ENCODE measurements at places on chromosomes 4 and X. TPM values are rescaled to one million over a fixed set of nuclear protein-coding genes. Genes with fewer than 3 reads are reported as not detected.

GRCh38 chr4:106365613-106366012 is 3.0 kb downstream of the GIMD1 start:
- no peaks in the 10 kb centered on the region for H3K4me1 ChIP-seq
- no peak for DNase-seq
- H3K27ac ChIP-seq = no peak overlapping the region
- H3K4me3 ChIP-seq = no peak overlapping the region

DNA sequence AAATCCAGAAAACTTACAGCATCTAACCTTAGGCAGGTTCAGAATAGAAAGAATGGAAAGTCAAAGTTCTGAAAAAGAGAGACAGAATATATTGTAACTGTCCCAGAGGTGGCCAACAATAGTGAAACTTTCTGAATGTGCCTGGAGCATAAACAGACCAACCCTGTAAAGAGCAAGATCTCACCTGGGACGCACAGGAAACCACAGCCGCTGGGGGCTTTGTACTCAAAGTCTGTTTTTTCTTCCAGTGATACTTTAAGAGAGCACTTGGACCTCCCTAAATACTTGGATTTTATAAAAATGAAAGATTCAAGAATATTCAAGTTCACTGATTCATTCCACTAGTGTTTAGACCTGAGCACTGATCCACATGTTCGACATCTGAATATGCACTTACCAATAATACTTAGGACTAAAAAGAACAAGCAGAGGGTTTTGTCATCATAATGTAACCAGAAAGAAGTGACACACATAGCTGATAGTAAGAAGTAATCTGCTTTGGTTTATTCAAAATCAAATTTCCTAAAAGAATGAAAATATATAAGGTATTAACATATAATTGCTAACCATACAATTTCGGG is 35.3 kb downstream of the ARAP2 start:
- H3K36me3 ChIP-seq = peaks cover 35% of the 10 kb centered on the region
- H3K4me1 ChIP-seq = peaks cover 34% of the 10 kb centered on the region

DNA sequence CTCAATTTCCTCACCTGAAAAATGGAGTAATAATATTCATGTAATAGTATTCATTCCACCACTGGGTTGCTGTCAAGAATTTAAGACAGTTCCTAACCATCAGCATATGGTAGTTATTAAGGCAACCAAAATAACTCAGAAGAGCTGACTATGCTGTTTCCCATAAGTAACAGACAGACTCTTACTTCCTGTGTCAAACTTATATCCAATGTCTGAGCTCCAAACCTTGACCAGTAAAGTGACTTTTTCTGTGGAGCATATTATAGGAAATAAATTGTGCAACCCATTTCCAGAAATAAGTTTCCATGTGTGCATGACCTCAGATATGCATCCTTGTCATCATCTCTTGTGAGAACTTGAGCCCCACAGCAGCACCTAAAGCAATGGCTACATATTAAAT is 78.8 kb downstream of the HADH start:
- no peaks in the 10 kb centered on the region for H3K27me3 ChIP-seq
- DNase-seq = no peak
- H3K36me3 ChIP-seq = peaks cover 67% of the 10 kb centered on the region
- peaks cover 73% of the 10 kb centered on the region for H3K4me1 ChIP-seq
- no peak overlapping the region for H3K4me3 ChIP-seq

DNA sequence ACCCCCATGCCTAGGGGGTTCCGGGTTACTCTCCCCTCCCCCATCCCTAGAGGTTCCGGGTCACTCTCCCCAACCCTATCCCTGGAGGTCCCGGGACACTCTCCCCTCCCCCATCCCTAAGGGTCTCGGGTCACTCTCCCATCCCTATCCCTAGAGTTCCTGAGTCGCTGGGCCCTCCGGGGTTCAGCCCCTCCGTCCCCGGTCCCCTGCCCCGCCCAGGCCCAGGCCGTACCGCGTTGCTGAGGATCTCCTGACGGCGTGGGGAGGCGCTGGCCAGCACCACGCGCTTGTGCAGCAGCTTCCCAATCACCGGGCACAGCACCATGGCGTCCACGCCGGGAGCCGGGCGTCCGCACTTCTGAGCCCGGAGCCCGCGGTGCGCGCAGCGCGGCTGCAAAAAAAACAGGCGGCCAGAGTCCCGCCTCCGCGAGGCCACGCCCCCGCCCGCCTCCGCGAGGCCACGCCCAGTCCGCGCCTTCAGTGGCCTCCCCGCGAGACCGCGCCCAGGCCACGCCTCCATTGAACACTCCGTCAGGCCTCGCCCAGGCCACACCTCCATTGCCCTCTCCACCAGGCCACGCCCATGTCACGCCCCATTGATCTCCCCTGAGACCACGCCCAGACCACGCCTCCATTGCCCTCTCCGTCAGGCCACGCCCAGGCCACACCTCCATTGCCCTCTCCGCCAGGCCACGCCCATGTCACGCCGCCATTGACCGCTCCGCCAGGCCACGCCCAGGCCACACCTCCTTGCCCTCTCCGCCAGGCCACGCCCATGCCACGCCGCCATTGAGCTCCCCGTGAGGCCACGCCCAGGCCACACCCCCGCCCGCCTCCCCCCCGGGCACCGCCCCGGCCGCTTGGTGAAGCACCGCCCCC is at the start of gene ASMTL:
Gene ASMTL (minus strand): TSS at position 394 of the 879 bp plus-strand sequence. CDS start 69 bp downstream, at position 325.
- peaks cover 24% of the 10 kb centered on the region for H3K36me3 ChIP-seq
- H3K27ac ChIP-seq = peak within 1 kb of the TSS; percentile 92
- no peaks in the 10 kb centered on the region for H3K27me3 ChIP-seq
- H3K4me3 ChIP-seq = peak within 1 kb of the TSS; percentile 87

DNA sequence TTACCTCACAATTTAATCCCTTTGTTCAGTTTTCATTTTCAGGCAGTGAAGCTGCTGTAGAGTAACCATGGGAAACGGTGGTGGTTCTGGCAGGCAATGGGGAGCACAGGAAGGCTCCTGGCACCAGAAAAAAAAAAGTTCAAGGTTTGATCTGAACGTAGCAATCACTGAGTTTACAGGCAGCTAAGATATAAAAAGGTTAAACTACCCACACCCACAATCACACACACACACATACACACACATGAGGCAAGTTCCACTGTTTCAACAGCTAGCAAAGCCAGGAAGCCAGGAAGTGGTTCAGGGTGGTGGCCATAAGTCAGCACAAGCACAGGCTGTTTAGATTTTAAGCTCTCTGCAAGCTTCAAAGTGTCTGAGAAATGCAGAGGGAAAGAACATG is at the start of gene SULT1B1:
Gene SULT1B1 (minus strand): TSS at position 166 of the 400 bp plus-strand sequence. CDS start 5,403 bp downstream, outside the sequence.
- peaks cover 9% of the 10 kb centered on the region for H3K36me3 ChIP-seq
- H3K4me1 ChIP-seq = peaks cover 48% of the 10 kb centered on the region
- H3K27ac ChIP-seq = peak within 1 kb of the TSS; percentile 99
- peak; percentile 28 for DNase-seq

PARM1 gene
- 0.04 TPM for total RNA-seq

GRCh38 chrX:38110231-38110630 is 103.9 kb downstream of the SYTL5 start:
- peaks cover 4% of the 10 kb centered on the region for H3K27me3 ChIP-seq
- no peak for DNase-seq
- no peak overlapping the region for H3K4me3 ChIP-seq
- H3K27ac ChIP-seq = no peak overlapping the region

GRCh38 chrX:29797156-29797555 is 418.2 kb upstream of the MAGEB2 start:
- no peak overlapping the region for H3K4me3 ChIP-seq
- no peaks in the 10 kb centered on the region for H3K4me1 ChIP-seq
- DNase-seq = no peak
- H3K27me3 ChIP-seq = no peaks in the 10 kb centered on the region
- no peak overlapping the region for H3K27ac ChIP-seq

PCGF3 gene
- 21.2 TPM for total RNA-seq

GRCh38 chrX:64182208-64182607 is 23.3 kb downstream of the AMER1 start:
- no peaks in the 10 kb centered on the region for H3K4me1 ChIP-seq
- no peak for DNase-seq
- H3K36me3 ChIP-seq = peaks cover 2% of the 10 kb centered on the region
- no peaks in the 10 kb centered on the region for H3K27me3 ChIP-seq
- H3K4me3 ChIP-seq = no peak overlapping the region
- no peak overlapping the region for H3K27ac ChIP-seq

GRCh38 chr4:158823461-158823873 is 54.6 kb downstream of the FNIP2 start:
- H3K36me3 ChIP-seq = no peaks in the 10 kb centered on the region
- H3K4me3 ChIP-seq = no peak overlapping the region
- no peaks in the 10 kb centered on the region for H3K27me3 ChIP-seq

DNA sequence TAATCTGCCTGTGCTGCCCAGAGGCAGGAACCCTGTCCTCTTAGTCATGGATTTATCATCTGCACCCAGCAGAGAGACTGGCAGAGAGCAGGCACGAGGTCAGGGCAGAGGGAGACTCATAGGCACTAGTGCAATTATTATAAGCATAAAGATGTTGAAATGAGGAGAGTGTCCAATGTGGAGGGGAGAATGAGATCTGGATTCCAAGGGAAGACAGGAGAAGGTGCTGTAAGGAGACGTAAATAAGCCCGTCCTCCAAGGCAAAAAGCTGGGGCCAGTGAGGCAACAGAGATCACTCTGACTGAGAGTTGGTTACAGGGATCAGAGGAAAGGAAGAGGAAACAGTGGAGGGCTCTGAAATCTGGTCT is 406.2 kb downstream of the MAPK10 start:
- H3K4me1 ChIP-seq = no peaks in the 10 kb centered on the region
- H3K36me3 ChIP-seq = no peaks in the 10 kb centered on the region
- H3K27me3 ChIP-seq = peaks cover 8% of the 10 kb centered on the region
- no peak overlapping the region for H3K4me3 ChIP-seq
- DNase-seq = no peak

- H3K4me1 ChIP-seq = peaks cover 2% of the 10 kb centered on the region
- no peak overlapping the region for H3K27ac ChIP-seq
- no peak for DNase-seq
- no peak overlapping the region for H3K4me3 ChIP-seq
These were observed 30.2 kb upstream of the CYP4V2 start for GRCh38 chr4:186161138-186161537.

DNA sequence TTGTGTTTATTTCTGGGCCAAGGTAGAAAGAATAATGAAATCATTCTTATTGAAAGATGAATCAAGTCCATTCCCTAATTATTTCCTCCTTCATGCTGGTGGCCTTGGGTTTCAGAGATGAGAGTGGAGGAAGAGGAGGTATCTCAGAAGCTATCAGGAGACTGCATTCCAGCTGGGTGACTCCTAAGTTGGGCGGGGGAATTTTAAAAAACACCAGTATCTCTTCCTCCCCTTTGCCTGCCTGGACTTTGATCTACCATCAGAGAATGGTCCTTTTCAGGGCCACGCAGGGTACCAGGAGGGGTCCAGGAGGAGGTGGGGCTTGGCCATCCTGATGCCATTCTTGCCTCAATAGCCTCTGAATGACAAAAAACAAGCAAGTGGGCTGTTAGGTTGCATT is 104.4 kb downstream of the ASMT start:
- H3K27me3 ChIP-seq = no peaks in the 10 kb centered on the region
- DNase-seq = no peak
- H3K4me1 ChIP-seq = peaks cover 3% of the 10 kb centered on the region
- no peak overlapping the region for H3K27ac ChIP-seq
- peaks cover 22% of the 10 kb centered on the region for H3K36me3 ChIP-seq

RPL10 gene
- total RNA-seq = 2,967 TPM

GRCh38 chrX:48045410-48046311 is 25.8 kb downstream of the ZNF630 start:
- H3K36me3 ChIP-seq = no peaks in the 10 kb centered on the region
- no peak overlapping the region for H3K27ac ChIP-seq
- no peaks in the 10 kb centered on the region for H3K4me1 ChIP-seq
- H3K4me3 ChIP-seq = no peak overlapping the region
- DNase-seq = no peak

NAP1L2 gene
- 2.4 TPM for total RNA-seq

DNA sequence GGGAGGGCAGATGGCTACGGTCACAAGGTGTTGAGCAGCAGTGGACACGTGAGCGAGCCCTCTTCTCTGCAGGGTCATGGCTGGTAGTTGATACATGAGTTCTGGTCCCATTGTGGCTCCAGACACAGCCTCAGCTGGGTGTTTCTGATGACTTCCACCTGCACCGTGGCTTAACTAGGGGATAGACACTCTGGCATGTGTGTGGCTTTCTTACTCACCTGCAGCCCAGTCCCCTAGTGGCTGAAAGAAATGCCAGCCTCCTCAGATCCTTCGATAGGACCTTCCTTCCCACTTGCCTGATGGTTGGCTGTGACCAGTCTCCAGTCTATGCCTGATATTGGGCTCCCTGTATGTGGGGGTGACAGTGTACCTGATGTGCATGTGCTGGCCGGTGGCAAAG is 5.0 kb downstream of the GPR78 start:
- H3K4me1 ChIP-seq = no peaks in the 10 kb centered on the region
- peaks cover under 1% of the 10 kb centered on the region for H3K27me3 ChIP-seq
- H3K36me3 ChIP-seq = no peaks in the 10 kb centered on the region
- DNase-seq = no peak
- no peak overlapping the region for H3K4me3 ChIP-seq

DNA sequence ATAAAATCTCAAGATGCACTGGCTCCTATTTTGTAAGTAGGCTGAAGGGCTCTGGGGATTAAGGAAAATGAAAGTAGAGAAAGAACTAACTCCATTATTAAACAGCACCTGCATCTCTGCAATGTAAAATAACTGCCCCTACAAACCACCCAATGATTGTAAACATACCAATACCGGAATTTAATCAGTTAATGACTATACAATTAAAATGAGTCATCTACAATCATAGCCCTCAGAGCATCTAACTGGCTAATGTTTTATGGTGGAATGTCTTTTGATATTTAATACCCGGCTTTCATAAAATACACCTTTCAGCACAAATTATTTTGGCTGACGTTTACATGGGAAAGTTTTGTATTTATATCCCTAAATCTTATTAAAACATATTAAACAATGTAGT is 142.3 kb downstream of the PAPSS1 start:
- no peaks in the 10 kb centered on the region for H3K4me1 ChIP-seq
- no peak overlapping the region for H3K27ac ChIP-seq
- DNase-seq = no peak

FGF16 gene
- 0.12 TPM for total RNA-seq

DNA sequence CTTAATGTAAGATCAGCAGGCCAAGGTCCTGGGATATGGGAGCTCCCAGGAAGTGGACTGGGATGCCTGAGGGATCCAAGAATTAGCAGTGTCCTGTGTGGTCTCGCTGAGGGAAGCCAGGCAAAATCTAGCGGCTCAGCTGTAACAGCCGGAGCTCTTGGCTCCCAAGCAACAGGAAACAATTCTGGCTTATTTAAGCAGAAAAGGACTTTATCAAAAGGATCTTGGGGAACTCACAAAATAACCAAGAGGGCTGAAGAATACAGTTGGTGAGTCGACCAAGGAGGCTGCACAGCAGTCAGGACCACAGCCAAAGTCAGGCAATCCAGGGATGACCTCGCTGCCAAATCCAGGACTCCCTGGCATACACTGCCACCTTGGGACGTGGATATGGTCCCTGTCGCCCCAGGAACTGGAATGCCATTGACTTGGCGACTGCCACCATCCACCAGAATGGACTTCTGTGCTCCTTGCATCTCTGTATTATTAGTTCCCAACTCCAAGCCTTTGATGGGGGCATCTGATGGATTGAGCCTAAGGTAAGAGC is 165.3 kb upstream of the BCOR start:
- no peak for DNase-seq
- H3K27ac ChIP-seq = no peak overlapping the region
- H3K36me3 ChIP-seq = no peaks in the 10 kb centered on the region
- H3K27me3 ChIP-seq = no peaks in the 10 kb centered on the region
- H3K4me1 ChIP-seq = peaks cover 2% of the 10 kb centered on the region

ZNF141 gene
- 27.5 TPM for total RNA-seq

TKTL2 gene
- not detected for total RNA-seq

GRCh38 chr4:112069110-112069509 is 76.1 kb upstream of the FAM241A start:
- H3K36me3 ChIP-seq = no peaks in the 10 kb centered on the region
- H3K27me3 ChIP-seq = peaks cover 22% of the 10 kb centered on the region
- no peak overlapping the region for H3K27ac ChIP-seq

- peaks cover 25% of the 10 kb centered on the region for H3K36me3 ChIP-seq
- no peak overlapping the region for H3K4me3 ChIP-seq
- DNase-seq = no peak
- H3K27ac ChIP-seq = no peak overlapping the region
These were observed 17.8 kb downstream of the SRD5A3 start for GRCh38 chr4:55363691-55364351.

HSFX2 gene
- total RNA-seq = not detected

Measured in activated naive CD8-positive, alpha-beta T cell treated with anti-CD3 and anti-CD28 coated beads for 36 hours (primary cell).